ENCODE measurements at places on chromosomes 1 and 21. TPM values are rescaled to one million over a fixed set of nuclear protein-coding genes. Genes with fewer than 3 reads are reported as not detected.
A peak's percentile ranks its signal among the peaks of the same experiment; 100 is the strongest.

The CD5L gene
- not detected for total RNA-seq

The SUMO3 gene
- 85.4 TPM for total RNA-seq

DNA sequence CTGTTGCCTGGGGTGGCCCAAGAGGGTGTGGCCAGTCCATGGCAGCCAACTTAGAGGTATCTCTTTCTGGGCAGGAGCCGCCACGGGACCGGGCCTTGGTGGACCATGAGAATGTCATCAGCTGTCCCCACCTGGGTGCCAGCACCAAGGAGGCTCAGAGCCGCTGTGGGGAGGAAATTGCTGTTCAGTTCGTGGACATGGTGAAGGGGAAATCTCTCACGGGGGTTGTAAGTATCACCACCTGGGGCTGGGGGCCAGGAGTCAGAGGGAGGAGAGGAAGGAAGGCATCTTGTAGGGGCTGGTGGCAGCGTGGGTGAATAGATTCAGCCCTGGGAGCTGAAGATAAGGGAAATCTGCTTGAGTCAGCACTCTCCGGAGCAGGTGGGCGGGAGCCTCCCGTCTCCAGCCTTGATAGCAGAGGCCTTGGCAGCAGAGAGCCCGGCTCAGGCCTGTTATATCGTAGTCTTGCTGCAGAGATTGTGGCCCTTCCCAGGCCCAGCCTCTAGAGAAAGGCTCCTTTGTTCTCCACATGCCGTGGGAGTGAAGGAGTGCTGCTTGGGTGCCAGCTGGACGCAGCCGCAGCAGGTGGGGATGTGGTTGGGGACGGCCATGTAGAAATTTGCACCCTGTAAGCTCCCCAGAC, 25.4 kb downstream of the PHGDH start:
- no peaks in the 10 kb centered on the region for H3K27me3 ChIP-seq
- no peak for DNase-seq
- 0 out of 2 replicates have a peak overlapping the region, but pooled peaks have one; percentile 41 for H3K27ac ChIP-seq
- peaks cover 88% of the 10 kb centered on the region for H3K36me3 ChIP-seq
- no peaks in the 10 kb centered on the region for H3K4me1 ChIP-seq

- no peaks in the 10 kb centered on the region for H3K27me3 ChIP-seq
- H3K27ac ChIP-seq, result no peak overlapping the region
- DNase-seq, result no peak
- H3K4me1 ChIP-seq, result peaks cover 47% of the 10 kb centered on the region
- no peak overlapping the region for H3K4me3 ChIP-seq
Observed at GRCh38 chr1:185961664-185962063, 227.5 kb downstream of the HMCN1 start.
